ENCODE measurements at places on chromosomes 4 and X.

DNA sequence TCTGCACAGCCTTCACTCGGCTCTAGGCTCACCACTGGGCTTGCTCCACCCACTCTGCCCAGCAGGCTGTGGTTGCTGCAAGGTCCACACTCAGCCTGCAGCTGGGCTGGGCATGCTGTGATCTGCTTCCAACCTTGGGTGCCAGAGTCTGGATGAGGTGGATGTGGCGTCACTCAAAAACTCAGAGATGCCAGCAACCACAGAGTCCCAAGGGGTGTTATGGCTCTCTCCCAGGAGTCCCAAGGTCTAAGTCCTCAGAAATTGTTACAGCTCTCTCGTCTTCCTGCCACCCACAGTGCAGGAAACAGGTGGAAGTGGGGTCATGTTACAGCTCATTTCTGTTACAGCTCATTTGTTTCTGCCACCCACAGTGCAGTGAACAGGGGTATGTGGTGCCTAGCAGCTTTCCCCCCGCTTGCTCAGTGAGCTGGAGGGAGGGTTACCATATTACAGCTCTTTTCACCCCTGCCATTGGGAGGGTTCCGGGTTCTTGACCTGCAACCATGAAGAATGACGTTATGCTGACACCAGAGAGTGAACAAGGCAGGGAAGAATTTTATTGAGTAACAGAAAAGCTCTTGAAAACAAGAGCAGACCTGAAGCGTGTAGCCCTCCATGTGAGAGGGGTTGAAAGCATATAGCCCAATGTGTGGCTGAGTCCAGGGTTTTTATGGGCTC is 893.9 kb downstream of the PCDH7 start:
- no peak for DNase-seq

DNA sequence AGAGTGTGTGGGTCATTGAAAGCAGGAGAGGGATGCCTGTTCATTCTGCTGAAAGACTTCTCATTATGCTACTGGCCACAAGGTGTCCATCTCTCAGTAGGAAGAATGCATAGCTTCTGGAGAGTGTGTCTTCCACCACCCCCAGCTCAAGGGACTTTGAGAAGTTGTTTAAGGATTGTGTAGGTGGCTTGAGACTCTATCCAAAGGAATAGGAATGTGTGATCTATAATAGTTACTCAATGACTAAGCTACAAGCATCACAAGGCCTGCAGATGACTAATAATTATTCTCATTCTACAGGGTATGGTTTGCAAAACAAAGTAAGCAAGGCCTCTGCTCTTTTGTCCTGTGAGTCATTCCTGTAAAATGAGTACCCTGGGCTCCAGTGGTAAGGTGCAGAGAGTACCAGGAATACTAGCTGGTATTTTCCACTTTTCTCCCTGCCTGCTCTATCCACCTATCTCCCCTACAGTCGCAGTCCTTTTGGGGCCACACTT is 279.8 kb upstream of the BOD1L1 start:
- DNase-seq, result no peak

GRCh38 chrX:31836479-31836878 is 764.6 kb upstream of the FTHL17 start:
- DNase-seq, result no peak

GRCh38 chrX:68429216-68429615 is 4.1 kb downstream of the OPHN1 start:
- no peak for DNase-seq

- no peak for DNase-seq
Observed at GRCh38 chr4:2289955-2290333, 28.0 kb upstream of the MXD4 start.

DNA sequence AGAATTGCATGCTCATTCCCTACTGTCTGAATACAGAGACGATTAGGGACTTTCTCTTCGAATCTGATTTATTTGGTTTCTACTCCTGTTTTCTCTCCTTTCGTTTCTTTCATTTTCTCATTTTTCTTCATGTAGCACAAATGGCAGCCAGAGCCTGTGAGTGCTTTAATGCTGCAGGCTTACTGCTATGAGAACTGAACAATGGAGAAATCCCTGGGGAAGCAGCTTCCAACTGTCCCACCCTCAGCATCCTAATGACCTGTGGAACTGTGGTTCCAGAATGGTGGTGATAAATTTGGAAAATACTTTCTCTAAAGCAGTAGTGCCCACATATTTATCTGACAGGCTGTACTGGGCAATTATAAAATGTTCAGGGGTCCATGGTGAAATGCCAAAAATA is 930.4 kb downstream of the DMD start:
- DNase-seq, result no peak

- DNase-seq, result no peak
Observed at GRCh38 chr4:3355266-3355748, 62.5 kb downstream of the RGS12 start.

GRCh38 chr4:108693211-108693610 is 42.8 kb downstream of the OSTC start:
- no peak for DNase-seq

DNA sequence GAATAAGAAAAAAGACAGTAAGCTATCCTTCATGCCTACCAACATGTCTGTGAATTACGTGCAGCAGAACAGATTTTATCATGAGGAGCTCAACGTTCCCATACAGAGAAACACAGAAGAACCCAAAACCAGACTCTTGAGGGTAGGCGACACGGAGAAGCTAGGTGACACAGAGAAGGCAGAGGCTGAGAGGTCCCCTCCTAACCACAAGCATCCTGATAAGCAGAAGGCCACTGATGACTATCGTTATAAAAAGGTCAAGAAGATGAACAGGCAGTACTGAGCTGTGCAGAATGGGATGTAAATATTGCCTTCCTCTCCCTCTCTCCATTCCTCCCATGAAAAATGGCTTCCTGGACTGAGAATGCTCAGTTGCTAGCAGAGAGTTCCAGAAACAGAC is 350.2 kb upstream of the BOD1L1 start:
- DNase-seq, result no peak

DNA sequence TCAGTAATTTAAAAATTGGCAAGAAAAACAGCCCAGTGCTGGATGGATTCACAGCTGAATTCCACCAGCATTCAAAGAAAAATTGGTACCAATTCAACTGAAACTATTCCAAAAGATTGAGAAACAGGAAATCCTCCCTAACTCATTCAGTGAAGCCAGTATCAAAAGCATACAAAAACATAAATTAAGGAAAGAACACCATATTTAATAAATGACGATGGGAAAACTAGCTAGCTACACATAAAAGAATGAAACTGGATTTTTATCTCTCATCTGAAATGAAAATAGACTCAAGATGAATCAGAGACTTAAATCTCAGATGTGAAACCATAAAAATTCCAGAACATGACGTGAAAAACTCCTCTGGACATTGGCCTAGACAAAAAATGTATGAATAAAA is 516.8 kb upstream of the SPANXN1 start:
- DNase-seq, result no peak

- no peak for DNase-seq
Observed at GRCh38 chr4:84632092-84632491, 49.2 kb downstream of the CDS1 start.

- DNase-seq, result no peak
Observed at GRCh38 chrX:118502161-118502789, 6.7 kb downstream of the DOCK11 start.

- no peak for DNase-seq
Observed at GRCh38 chr4:188433741-188434315, 294.6 kb downstream of the TRIML1 start.

- no peak for DNase-seq
Observed at GRCh38 chr4:152646221-152646620, 33.6 kb downstream of the TMEM154 start.
